ENCODE measurements at places on chromosomes 7 and 10. TPM values are rescaled to one million over a fixed set of nuclear protein-coding genes. Genes with fewer than 3 reads are reported as not detected.

GRCh38 chr10:7206412-7207100, 204.3 kb downstream of the SFMBT2 start:
- DNase-seq = no peak

GPR26 gene
- not detected for total RNA-seq

GRCh38 chr10:8033812-8034465, 20.5 kb upstream of the GATA3 start:
- DNase-seq = no peak

DNA sequence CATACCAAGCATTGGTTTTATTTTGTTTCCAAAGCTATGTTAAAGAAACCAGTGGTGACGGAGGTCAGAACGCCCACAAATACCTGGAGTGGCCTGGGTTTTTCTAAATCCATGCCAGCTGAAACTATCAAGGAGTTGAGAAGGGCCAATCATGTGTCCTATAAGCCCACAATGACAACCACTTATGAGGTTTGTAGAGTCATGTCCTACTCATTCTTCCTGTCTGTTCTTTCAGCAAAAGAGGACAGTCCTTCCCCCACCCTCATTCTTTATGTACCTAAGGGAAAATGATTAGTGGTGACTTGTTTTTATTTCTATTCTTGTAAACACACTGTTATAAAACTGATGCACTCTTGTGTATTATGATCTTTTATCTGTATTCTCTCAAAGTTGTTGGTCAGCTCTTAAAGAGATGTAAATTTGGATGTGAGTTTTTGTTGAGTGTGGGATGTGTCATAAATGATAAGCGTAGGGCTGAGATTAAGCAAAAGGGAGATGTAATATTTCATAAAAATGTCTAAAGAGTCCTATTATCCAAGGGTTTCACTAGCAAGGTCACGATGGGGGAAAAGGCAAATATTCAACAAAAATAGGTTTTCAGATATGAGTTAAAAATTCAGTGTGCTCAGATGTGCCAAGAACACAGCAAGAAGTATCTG, 294.4 kb downstream of the BICC1 start:
- DNase-seq = no peak

DNA sequence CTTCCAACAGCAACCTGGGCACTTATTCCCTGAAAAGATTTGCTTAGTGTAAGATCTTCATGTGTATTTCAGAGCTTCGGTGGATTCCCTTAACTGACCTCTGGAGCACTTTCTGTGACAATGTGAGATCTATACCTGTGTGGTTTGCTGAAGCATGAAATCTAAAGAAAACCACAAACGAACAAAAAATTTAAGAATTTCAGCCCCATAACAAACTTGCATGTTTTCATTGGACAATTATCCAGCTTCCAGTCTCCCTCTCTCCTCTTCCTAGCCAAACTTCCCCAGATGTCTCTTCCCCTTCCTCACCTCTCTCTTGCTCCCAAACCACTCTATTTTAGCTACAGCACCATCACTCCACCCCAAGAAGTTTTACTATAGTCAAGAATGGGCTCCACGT, 279.9 kb upstream of the SORCS1 start:
- no peak for DNase-seq

DNA sequence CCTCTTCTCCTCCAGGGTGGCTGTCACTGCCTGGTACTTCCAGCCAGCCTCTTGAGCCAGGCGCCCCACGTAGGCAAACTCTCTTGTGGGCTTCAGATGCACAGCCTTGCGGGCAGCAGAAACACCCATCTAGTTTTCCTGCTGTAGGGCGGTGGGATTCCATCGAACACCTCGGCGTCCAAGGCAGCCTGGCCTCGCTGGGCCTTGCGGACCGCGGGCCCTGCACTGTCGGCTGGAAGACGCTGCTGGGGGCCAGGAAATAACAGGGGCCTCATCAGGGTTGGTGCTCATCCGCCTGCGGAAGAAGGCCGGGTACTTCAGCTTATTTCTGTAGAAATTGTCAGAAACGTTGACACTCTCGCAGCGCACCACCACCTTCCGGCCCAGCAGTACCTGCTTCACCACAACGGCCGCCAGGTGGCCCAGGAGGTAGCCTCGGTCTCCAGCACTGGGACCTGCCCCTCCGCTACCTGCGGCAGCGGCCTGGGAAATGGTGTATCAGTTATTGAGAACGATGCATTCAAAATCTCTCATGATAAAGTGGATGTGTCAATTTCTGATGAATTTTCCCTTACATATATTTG, 61.1 kb downstream of the WDFY4 start:
- DNase-seq = no peak

Measured in NCI-H460 (cell line).